Calu3 (cell line): ENCODE measurements at places on chromosomes 4 and X. TPM values are rescaled to one million over a fixed set of nuclear protein-coding genes. Genes with fewer than 3 reads are reported as not detected.

Gene SORBS2
- 37.2 and 52.8 TPM in 2 replicates for total RNA-seq

Gene HMGB3
- 99.4 and 143 TPM in 2 replicates for total RNA-seq

Gene IL21
- total RNA-seq = not detected in 2 replicates

Gene HEPH
- total RNA-seq = not detected in 2 replicates

Gene PLP1
- total RNA-seq = not detected in 2 replicates

Gene CFAP99
- total RNA-seq = 0.32 TPM in 1 of 2 replicates, not detected in the other

Gene EVC2
- total RNA-seq = not detected in 2 replicates

Gene RBM3
- total RNA-seq = 218 and 248 TPM in 2 replicates

DNA sequence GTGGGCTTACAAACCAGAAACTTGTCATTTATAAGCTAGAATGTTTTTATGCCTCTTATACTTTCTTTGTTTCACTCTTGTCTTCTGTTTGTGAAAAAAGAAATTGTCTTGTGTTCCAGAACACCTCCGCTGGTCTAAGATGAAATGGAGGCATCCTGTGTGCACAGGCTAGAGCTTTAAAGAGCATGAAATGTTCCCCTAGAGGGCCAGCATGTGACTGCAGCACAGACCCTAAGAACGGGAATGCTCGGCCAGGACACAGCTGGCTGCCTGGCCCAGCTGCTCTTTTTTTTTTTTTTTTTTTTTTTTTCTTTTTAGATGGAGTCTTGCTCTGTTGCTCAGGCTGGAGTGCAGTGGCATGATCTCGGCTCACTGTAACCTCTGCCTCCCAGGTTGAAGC lies 33.6 kb downstream of the SETD7 start:
- H3K27me3 ChIP-seq = no peaks in the 10 kb centered on the region
- H3K4me1 ChIP-seq = no peaks in the 10 kb centered on the region
- H3K27ac ChIP-seq = no peak overlapping the region
- H3K4me3 ChIP-seq = no peak overlapping the region
- no peak for DNase-seq

DNA sequence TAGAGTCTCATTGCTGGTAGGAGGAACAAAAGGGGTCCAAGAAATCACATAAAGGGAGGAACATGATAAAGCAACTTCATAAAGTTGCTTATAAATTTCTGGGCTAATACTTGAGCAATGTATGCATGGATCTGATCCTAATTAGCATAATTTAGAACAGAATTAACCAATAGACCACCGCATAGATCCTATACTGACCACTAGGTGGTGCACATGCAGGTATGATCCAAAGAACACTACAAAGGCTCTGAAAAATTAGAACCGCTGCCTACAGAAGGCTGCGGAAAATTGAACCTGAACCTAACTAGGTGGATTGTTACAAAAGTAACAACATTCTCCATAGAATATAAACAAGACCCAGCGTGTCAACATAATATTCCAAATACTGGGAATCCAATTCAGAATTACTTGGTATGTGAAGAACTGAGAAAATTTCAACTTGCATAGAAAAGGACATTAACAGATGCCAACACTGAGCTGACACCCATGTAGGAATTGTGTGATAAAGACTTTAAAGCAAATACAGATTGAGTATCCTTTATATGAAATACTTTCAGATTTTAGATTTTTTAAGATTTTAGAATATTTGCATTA lies 23.3 kb downstream of the BRCC3 start:
- DNase-seq = peak; percentile 13
- no peak overlapping the region for H3K27ac ChIP-seq
- no peaks in the 10 kb centered on the region for H3K27me3 ChIP-seq
- no peaks in the 10 kb centered on the region for H3K4me1 ChIP-seq

DNA sequence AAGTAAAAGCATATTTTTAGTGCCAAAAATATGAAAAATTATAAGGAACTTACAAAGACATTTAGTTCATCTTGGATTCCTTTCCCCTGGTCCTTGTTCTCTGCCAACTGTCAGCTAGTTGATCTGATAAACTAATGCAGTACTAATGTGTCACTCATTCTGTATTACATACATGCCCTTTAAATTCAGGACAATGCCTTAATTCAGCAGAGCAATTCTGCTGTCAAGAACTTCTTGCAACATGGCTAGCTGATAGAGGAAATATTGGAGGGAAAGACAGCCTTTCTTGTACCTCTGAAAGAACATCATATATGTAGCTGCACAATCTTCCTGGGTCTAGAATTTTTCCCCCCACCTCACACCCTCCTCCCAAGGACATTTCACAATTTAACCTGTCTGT lies 480.1 kb downstream of the RPA4 start:
- DNase-seq = no peak
- H3K27ac ChIP-seq = no peak overlapping the region

DNA sequence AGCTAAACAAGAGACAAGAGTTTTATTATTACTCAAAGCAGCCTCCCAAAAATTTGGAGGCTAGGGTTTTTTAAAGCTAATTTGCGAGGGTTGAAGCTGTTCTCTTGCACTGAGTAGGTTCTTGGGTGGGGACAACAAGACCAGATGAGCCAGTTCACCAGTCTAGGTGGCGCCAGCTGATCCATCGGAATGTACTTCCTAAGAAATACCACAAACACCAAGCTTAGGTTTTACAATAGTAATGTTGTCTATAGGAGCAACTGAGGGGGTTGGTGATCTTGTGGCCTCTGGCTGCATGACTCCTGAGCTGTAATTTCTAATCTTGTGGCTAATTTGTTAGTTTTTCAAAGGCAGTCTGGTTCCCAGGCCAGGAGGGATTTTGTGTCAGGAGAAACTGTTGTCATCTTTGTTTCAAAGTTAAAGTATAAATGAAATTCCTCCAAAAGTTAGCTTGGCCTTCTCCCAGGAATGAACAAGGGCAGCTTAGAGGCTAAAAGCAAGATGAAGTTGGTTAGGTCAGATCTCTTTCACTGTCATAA lies 130.6 kb downstream of the SLC7A11 start:
- H3K27me3 ChIP-seq = no peaks in the 10 kb centered on the region
- H3K36me3 ChIP-seq = peaks cover 15% of the 10 kb centered on the region
- H3K27ac ChIP-seq = peak overlapping the region; percentile 99
- peaks cover 50% of the 10 kb centered on the region for H3K4me1 ChIP-seq
- DNase-seq = peak; percentile 59
- no peak overlapping the region for H3K4me3 ChIP-seq

- no peaks in the 10 kb centered on the region for H3K36me3 ChIP-seq
- no peak overlapping the region for H3K27ac ChIP-seq
- DNase-seq = no peak
- H3K4me1 ChIP-seq = no peaks in the 10 kb centered on the region
- H3K4me3 ChIP-seq = no peak overlapping the region
Observed at GRCh38 chr4:26819026-26819425, 41.6 kb upstream of the STIM2 start.

DNA sequence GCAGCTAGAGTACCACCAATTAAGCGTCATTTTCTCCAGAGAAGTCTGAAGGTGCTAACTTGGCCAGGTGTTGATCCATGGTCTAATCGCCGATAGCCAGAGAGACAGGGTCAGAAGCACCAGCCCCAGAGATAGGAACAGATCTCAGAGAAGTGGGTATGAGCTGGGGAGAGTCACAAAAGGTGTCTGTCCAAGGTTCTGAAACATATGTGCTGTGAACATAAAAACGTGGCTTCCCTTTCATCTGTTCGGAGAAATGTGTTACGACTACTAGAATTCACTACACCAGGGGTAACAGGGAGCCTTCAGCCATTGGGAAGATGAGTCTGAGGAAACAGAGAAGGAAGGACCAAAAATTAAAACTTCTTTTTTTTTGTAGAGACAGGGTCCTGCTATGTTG lies 91.3 kb downstream of the FBXL5 start:
- H3K4me3 ChIP-seq = no peak overlapping the region
- no peaks in the 10 kb centered on the region for H3K27me3 ChIP-seq
- no peak overlapping the region for H3K27ac ChIP-seq
- H3K4me1 ChIP-seq = no peaks in the 10 kb centered on the region
- DNase-seq = no peak

GRCh38 chr4:55615008-55615407 lies 21.1 kb downstream of the NMU start:
- DNase-seq = no peak
- H3K4me3 ChIP-seq = no peak overlapping the region
- H3K27me3 ChIP-seq = no peaks in the 10 kb centered on the region
- H3K36me3 ChIP-seq = no peaks in the 10 kb centered on the region
- no peaks in the 10 kb centered on the region for H3K4me1 ChIP-seq
- no peak overlapping the region for H3K27ac ChIP-seq

- H3K36me3 ChIP-seq = no peaks in the 10 kb centered on the region
- no peak overlapping the region for H3K27ac ChIP-seq
- no peaks in the 10 kb centered on the region for H3K4me1 ChIP-seq
- DNase-seq = no peak
- H3K27me3 ChIP-seq = no peaks in the 10 kb centered on the region
Observed at GRCh38 chrX:67636532-67636931, 92.7 kb downstream of the AR start.

- no peak for DNase-seq
- no peak overlapping the region for H3K4me3 ChIP-seq
- H3K36me3 ChIP-seq = no peaks in the 10 kb centered on the region
- no peaks in the 10 kb centered on the region for H3K27me3 ChIP-seq
- H3K27ac ChIP-seq = no peak overlapping the region
- H3K4me1 ChIP-seq = no peaks in the 10 kb centered on the region
Observed at GRCh38 chr4:132958457-132959263, 190.4 kb upstream of the PCDH10 start.

- no peaks in the 10 kb centered on the region for H3K36me3 ChIP-seq
- no peak overlapping the region for H3K27ac ChIP-seq
- no peaks in the 10 kb centered on the region for H3K27me3 ChIP-seq
Observed at GRCh38 chrX:31233941-31234496, 162.2 kb upstream of the FTHL17 start.

DNA sequence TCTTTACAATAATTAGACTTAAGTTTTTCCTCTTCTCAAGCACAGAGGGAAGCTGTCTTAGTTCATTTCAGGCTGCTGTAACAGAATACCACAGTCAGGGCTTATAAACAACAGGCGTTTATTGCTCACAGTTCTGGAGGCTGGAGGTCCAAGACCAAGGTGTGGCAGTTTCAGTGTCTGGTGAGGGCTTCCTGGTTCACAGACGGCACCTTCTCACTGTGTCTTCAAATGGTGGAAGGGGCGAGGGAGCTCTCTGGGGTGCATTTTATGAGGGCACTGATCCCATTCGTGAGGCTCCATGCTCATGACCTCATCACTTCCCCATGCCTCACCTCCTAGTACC lies 115.7 kb upstream of the MXRA5 start:
- H3K27ac ChIP-seq = peak overlapping the region; percentile 85
- peak; percentile 24 for DNase-seq
- peak overlapping the region; percentile 56 for H3K4me3 ChIP-seq
- peaks cover 13% of the 10 kb centered on the region for H3K4me1 ChIP-seq

DNA sequence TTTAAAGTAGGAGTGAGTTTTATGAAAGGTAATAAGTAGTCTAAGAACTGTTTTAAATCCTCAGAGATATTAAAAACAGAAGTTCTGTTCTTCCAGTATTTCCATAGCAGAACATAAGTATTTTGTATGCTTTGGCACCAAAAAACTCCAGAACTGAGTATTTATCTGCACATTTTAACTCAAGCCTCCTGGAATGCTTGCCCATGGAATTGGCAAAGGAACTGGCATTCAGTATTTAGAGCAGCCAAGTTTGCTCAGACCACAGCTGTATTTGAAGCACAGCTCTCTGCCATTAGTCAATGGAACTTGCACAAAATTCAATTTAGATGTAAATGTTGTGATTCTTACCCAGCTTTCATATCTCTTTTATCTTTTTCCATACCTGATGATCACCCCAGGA lies 42.2 kb downstream of the NDNF start:
- no peaks in the 10 kb centered on the region for H3K27me3 ChIP-seq
- H3K27ac ChIP-seq = no peak overlapping the region
- no peaks in the 10 kb centered on the region for H3K36me3 ChIP-seq
- H3K4me1 ChIP-seq = no peaks in the 10 kb centered on the region
- no peak overlapping the region for H3K4me3 ChIP-seq
- DNase-seq = no peak

GRCh38 chr4:85717351-85717750 lies 242.4 kb downstream of the ARHGAP24 start:
- H3K4me3 ChIP-seq = no peak overlapping the region
- no peaks in the 10 kb centered on the region for H3K27me3 ChIP-seq
- peaks cover 9% of the 10 kb centered on the region for H3K4me1 ChIP-seq
- H3K27ac ChIP-seq = no peak overlapping the region

DNA sequence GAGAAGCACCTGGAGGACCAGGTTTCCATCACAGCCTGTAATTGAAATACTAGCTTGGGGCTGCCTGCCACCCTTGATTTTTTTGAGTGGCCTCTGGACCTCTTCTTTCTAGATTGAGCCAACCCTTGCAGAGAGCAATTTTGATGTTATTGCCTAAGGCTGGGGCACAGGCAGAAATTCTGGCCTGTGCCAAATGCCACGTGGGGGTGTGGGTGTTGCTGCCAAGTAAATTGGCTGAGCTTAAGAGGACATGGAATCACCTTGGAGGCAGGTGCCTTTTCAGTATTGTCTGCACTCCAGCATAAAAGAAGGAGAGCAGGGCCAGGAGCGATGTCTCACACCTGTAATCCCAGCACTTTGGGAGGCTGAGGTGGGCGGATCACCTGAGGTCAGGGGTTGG lies 286.1 kb upstream of the PRPS2 start:
- no peaks in the 10 kb centered on the region for H3K4me1 ChIP-seq
- peaks cover 19% of the 10 kb centered on the region for H3K27me3 ChIP-seq
- no peak overlapping the region for H3K27ac ChIP-seq
- H3K36me3 ChIP-seq = no peaks in the 10 kb centered on the region

DNA sequence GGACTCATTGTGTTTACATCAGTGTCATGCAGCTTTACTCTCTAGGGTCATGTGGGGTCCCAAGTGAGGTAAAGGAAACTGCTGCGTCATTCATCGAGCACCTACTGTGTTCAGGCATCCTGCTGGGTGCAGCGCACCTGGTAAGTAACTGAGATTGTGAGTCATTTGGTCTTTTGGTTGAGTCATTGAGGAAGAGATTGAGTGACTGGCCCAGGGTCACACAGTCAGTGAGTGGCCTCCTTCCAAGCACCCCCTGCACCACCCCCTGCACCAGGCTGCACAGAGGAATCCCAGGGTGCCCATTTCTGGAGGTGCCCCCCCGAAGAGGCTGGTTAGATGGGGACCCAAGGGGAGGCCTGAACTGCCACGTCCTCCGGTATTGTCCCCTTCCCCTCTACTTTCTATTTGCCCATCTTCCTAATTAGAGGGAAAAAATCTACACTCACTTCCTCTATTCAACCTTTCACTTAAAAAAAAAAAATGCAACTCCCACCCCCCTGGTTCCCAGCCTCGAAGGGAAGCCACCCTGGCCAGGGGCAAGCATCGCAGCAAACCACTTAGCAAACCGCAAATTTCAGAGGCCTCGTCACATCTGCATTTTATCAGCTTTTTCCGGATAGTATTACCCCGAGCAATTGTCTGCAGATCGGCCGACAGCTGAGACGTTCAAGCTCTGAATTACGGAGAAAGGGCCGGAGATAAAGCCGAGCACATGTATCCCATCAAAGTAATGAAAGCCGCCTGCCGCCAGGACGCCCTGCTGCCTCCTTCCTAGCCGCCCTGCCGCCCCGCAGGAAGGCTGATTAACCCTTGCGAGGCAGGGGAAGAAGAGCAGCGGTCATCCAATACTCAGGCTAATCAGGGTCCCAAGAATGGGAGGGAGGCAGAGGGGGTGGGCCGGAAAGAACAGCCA lies 96.3 kb upstream of the MSX1 start:
- H3K4me1 ChIP-seq = no peaks in the 10 kb centered on the region
- no peaks in the 10 kb centered on the region for H3K27me3 ChIP-seq
- DNase-seq = peak; percentile 4
- H3K4me3 ChIP-seq = no peak overlapping the region

GRCh38 chr4:117771647-117772337 lies 262.5 kb upstream of the NDST3 start:
- H3K27me3 ChIP-seq = no peaks in the 10 kb centered on the region
- H3K36me3 ChIP-seq = no peaks in the 10 kb centered on the region
- DNase-seq = peak; percentile 3
- no peak overlapping the region for H3K4me3 ChIP-seq
- H3K4me1 ChIP-seq = no peaks in the 10 kb centered on the region
